ENCODE measurements at places on chromosomes 7 and 10.

DNA sequence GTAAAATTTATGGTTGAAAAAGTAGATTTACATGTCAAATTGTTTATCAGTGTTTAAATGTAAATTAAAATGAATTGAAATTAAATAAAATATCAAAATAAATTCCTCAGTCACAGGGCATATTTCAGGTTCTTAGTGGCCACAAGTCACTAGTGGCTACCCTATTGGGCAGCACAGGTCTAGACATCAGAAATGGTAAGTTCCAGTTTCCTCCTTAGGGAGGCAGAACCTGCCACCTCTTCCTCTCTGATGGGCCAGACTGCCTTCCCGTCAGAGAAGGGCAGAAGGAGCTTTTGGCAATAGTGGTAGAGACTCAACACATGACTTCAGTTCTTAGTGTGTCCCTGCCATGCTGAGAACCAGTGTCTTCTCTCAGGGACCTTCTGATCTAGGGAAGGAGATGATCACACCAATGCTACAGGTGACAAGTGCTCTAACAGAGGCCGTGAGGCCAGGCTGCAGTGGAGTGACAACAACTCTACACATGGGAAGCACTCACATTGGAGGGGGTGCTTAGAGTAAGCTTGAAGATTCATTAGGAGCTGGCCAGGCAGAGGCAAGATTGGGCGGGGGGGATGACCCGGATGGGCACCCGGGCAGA, 14.4 kb upstream of the PCBD1 start:
- no peak for DNase-seq

GRCh38 chr10:12121673-12122072, 7.8 kb upstream of the SEC61A2 start:
- DNase-seq: no peak

- DNase-seq: no peak
These were observed 90.5 kb upstream of the PAX2 start for GRCh38 chr10:100654782-100655325.

DNA sequence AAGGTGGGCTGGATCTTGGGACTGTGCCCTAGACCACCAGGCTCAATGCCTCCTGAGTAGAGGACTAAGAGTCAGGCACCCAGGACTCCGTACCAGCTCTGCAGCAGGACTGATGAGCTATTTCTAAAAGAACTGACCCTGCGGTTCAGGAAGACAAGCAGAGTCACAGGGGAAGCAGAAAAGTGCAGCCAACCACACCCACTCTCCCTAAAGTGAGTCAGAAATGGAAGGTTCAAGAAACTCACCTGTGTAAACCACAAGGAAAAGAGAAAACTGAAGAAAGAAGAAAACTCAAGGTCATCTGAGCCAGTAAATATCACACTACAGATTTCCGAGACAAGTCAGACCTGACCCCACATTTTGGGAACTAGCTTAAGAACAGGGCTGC, 2.5 kb downstream of the PARP12 start:
- no peak for DNase-seq

DNA sequence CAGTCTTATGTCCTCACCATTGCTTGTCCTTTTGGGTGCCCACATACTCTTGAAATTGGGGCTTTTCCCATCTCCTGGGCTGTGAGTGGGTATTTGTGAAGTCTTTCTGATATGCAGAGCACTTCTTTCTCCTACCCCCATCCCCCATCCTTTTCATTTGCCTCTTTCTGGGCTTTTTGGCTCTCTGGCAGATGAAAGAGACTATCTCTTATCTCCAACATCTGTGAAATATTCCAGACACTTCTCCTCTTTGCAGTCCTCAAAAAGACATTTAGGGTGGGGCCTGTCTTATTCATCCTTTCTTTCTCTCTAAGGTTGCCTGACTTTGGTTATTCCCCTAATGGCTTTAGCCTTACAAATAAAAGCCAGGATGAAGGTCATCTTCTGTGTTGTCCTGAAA, 462.2 kb upstream of the MKI67 start:
- DNase-seq: no peak

DNA sequence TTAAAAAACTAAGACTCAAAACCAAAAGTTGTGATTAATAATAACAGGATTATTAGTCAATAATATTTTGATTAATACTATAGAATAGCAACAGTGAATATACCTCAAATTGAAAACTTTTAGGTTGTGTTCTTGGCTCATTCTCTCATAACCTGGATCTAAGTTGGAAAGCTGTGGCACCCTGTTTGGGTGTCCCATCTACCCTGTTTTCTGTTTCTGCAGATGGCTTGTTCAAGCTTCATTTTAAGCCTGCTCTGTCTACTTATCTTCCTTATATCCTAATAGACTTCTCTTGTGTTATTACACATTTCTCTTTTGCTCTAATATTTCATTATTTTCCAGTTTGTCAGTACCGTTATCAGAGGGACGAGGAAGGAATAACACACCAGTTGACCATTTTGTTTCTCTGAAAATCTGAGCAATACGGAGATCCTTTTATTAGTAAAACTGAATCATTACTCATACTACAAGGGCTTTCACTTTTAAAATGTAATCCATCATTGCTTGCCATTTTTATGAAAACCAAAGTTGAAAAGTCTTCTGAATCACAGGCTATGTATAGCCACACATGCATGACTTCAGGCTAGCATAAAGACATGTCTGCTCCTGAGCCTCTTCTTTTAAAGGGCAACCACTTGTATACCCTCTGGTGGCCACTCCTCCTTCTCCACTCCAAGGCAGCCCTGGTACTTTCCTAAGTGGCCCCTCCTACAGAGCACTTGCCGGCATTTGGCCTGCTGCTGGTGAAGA, 22.3 kb downstream of the COX15 start:
- DNase-seq: no peak

DNA sequence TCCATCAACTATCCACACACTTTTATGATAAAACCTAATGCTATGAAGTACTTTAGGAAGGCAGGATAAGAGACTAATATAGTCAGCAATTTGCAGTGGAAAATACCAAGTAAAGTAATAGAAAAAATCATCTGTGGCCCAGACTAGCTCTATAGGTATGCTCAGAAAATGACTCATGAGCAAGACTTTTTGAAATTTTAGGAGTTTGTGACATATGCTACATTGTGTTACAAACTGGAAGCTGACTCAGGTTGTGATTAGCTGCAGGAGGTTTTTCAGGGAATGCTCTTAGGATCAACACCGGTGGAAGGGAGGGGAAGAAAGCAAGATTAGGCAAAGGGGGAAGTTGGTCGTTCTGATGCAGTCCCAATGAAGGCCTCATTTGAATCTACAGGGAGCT, 56.1 kb downstream of the FEZF1 start:
- no peak for DNase-seq

- DNase-seq: no peak
These were observed 6.1 kb upstream of the SLC29A4 start for GRCh38 chr7:5276611-5277010.

GRCh38 chr7:132394283-132395198, 181.7 kb downstream of the PLXNA4 start:
- no peak for DNase-seq

- no peak for DNase-seq
These were observed 71.9 kb downstream of the OAT start for GRCh38 chr10:124346831-124347230.

GRCh38 chr7:134613623-134614347, 32.9 kb upstream of the BPGM start:
- no peak for DNase-seq

GRCh38 chr10:124296121-124296812, 122.5 kb downstream of the OAT start:
- DNase-seq: no peak

DNA sequence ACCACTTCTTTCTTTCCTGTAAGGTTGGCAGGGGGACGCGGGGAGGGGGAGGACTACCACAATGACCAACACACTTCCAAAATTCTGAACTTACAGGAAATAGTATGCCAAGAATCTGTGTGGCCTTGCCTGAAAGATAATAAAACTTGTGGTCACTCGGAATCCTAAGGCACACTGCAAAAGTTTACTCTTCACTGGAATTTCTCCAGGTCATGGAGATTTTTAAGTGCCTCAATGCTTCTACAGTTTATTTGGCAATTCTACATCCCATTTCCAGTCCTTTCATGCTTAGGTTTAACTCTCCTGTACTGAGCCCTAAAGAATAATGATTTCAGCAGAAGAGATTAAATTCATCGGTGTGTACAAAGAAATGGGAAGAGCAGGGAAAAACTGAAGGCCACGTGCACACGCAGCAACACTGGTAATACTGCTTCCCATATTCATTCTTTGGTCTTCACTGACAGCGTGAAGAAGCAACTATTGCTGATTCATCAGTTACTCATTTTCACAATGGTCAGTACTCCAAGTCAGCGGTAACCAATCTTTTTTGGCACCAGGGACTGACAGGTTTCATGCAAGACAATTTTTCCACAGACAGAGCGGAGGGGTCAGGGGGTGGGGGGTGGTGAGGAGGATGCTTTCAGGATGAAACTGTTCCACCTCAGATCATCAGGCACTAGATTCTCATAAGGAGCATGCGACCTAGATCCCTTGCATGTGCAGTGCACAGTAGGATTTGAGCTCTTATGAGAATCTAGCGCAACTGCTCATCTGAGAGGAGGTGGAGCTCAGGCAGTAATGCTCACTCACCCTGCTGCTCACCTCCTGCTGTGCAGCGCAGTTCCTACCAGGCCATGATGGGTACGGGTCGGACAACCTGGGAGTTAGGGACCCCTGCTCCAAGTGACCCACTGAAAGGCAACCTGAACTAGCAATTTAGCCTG, 9.8 kb downstream of the LARP4B start:
- DNase-seq: no peak

- DNase-seq: no peak
These were observed 58.8 kb downstream of the CYCS start for GRCh38 chr7:25066253-25066652.

DNA sequence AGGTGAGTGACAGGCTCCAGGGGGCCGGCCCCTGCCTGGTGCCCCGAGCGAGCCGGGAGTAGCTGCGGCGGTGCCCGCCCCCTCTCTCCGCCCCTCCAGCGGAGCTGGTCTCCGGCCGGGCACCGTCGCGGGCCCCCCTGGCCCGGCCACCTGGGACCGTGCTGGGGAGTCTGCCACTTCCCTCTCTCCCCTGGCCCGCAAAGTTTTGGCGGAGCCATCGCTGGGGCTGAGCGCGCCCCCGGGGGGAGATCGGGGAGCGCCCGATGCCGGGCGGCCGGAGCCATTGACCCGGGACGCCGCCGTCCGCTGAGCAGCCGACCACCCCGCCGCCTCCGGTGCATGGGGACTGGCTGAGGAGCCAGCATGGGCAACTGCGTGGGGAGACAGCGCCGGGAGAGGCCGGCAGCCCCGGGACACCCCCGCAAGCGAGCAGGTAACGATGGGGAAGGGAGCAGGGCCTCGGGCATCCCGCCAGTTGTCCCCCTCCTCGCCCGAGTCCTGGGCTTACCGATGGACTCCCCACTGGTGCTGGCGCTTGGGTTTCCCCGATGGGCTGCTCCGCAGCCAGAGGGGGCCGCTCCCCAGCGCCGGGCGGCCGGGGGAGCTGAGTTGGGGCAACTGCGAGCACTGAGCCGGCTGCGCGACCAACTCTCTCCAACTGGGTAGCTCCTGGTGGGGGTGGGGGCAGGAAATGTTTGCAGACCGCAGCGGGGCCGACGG, at the start of gene UBTD1:
TSS of gene UBTD1 (plus strand) at position 84 of the 720 bp plus-strand sequence. CDS start at position 364, 280 bp downstream.
- DNase-seq: no peak

DNA sequence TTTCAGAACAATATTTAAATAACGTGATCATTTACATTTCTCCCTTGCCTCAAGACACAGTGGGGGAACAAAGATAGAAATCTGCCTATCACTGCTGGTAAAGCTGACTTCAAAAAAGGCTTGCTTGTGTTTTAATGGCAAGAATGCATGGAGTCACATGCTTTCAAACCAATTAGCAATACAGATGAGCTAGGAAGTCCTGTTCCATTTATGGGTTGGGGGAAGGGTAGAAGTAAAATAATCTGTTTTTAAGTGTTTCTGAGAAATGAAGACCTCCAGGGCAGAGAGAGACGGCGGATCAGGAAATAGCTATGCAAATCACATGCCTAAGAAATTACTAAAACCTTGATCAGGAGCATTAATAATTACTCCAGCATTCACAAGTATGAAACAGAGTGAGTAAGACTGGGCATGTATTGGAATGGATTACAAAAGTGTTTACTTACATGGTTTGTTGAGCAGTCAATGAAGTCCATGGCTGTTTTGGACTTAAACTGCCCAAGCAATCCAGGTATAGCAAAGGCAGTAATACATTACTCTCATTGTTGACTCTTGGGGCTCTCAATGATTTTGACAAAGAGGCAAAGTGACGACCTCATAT, 142.0 kb downstream of the ARID5B start:
- no peak for DNase-seq

- no peak for DNase-seq
These were observed 265.2 kb upstream of the PPP2R2D start for GRCh38 chr10:131635564-131636015.

DNA sequence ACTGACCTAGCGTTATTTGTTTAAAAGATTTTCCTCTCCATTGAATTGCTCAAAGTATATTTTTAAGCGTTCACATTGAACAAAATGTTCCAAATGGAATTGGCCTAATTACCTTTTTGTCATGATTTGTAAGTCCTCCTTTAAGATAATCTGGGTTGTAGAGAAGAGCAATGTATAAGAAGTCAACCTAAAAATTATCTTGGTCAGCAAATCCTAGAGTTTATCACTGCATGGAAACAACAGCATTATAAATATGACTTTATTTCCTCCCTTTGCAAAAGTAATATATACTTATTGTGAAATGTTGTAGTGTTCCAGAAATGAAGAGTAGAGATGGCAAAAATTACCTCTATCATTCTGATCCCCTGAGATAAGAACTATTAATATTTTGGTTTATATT, 59.2 kb downstream of the TAX1BP1 start:
- DNase-seq: no peak

DNA sequence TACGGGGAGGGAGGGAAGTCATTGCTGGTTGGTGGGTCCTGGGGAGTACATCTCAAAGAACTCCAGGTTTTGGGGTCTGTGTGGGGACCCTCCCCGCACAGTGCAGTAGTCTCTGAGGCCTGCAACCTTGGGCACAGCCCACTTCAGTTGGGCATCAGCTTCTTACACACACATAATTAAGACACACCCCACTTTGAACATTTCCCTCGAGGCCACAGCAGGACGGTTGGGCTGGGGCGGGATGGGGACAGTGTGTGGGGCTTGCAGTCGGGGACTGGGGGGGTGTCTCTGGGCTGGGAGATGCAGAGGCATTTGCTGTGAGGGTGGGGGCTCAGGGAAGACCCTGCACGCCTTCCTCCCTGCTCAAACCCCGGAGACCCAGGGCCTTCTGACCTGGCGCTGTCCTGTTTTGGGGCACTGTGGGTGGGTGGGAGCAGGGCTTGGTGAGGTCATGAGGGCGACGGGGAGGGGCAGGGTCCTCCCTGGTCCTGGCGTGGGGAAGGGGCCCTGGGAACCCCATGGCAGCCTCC, 1.3 kb downstream of the LFNG start:
- no peak for DNase-seq

- no peak for DNase-seq
These were observed 45.3 kb downstream of the RGS10 start for GRCh38 chr10:119497243-119497642.
